ENCODE measurements at places on chromosomes 3 and 15.

DNA sequence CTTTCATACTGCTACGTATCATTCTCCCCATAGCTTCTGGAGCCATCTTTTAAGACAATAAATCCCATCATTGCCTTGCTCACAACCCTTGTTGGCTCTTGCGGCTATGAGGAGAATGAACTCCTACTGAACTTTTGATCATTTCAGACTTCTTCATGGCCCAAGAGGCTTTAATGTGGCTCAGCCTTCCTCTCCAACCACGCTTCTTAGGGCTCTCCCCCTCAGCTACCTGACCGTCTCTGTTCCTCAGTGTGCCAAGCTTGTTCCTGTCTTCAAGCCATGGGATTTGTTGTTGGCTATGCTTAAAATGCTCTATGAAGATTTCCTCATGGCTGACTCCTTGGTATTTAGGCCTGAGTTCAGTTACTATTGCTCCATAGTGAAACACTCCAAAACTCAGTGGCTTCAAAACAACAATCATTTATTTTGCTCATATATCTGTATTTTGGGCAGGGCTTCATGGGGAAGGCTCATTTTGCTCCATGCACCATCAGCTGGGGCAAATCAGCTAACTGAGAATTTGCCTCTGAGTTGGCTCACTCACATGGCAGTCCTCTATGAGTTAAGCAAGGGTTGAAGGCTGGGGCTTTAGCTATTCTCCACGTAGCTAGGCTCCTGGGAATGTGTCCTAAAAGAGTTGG lies 47.5 kb downstream of the FOXL2 start:
- DNase-seq = no peak

- no peak for DNase-seq
These were observed 25.0 kb upstream of the KLF13 start for GRCh38 chr15:31301673-31301990.

DNA sequence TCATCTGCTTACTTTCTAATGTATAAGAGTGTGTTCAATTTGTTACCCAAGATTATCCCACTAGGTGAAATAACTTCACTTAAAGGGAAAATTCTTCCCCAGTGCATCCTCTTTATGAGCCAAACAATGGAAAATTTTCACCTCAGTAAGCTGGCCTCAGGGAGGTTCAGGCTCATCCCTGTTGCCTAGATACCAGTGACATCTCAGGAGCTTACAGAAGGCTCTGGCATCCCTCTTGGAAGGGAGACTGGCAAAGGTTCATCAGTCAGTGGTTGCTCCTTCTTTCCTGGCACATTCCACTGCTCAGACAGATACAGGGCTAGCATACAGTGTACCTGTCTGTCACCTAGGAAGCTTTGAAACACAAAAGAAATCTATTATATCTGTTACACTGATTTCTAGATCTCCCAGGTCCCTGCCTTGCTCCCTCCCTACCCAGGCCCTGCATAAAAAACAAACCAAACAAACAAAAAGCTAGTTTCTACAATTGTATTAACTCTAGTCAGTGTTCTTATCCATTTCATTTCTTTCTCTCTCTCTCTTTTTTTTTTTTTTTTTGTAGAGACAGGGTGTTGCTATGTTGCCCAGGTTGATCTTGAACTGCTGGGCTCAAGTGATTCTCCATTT lies 1.7 kb downstream of the IP6K2 start:
- DNase-seq = no peak

DNA sequence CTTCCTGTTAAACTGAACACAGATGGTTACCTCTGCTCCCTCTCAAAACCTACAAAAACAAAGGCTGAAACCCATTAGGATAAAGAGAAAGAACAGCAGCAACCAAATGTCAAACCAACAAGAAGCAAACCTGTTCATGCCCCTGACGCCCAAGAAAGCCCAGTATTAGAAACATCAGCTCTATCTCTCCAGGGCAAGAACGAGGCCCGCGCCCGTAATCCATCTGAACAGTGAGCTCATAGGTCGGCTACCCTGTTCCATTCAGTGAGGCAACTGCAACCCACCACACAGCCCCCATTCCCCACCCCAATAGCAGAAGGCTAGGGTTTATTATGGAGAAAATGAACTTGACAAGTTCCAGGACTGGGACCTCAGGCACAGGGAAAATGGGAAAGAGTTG lies 10.0 kb downstream of the LSG1 start:
- DNase-seq = no peak

DNA sequence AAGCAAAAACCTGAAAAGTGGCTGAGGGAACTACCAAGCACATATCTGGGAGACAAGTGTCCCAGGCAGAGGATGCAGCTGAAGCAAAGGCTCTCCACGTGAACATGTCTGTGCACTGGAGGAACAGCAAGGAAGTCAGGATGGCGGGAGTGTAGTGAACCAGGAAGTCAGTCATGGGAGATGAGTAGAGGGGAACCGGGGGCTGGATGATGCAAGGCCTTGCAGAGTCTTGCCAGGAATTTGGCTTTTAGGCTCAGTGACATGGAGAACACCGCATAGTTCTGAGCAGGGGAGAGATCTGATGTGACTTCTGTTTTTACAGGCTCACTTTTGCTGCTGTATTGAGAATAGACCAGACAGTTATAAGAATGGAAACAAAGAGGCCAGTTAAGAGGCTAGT lies 19.0 kb downstream of the C2CD4A start:
- DNase-seq = no peak

DNA sequence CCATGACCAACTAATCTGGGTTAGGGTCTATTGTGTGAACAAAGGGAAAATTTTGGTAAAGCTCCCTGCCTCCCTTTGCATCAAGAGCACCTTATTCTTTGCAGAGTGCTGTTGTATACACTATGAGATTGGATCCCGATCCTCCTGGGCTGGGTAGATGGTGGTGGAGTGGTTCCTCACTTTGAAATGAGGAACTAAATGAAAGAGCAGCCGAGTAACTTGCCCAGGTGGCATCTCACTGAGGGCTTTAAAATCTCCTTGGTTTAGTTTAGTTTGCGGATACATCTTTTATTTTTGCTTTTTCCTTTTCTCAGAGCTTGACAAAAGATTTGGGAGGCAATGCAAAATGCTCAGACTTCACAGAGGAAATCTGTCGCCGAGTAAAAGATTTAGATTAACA lies 19.4 kb downstream of the IDH3A start:
- no peak for DNase-seq

GRCh38 chr15:95498961-95499360 lies 831.5 kb upstream of the NR2F2 start:
- DNase-seq = no peak

- no peak for DNase-seq
These were observed 38.6 kb downstream of the LYZL4 start for GRCh38 chr3:42371776-42372175.
